ENCODE measurements at places on chromosomes 12 and 14.
A peak's percentile ranks its signal among the peaks of the same experiment; 100 is the strongest.

DNA sequence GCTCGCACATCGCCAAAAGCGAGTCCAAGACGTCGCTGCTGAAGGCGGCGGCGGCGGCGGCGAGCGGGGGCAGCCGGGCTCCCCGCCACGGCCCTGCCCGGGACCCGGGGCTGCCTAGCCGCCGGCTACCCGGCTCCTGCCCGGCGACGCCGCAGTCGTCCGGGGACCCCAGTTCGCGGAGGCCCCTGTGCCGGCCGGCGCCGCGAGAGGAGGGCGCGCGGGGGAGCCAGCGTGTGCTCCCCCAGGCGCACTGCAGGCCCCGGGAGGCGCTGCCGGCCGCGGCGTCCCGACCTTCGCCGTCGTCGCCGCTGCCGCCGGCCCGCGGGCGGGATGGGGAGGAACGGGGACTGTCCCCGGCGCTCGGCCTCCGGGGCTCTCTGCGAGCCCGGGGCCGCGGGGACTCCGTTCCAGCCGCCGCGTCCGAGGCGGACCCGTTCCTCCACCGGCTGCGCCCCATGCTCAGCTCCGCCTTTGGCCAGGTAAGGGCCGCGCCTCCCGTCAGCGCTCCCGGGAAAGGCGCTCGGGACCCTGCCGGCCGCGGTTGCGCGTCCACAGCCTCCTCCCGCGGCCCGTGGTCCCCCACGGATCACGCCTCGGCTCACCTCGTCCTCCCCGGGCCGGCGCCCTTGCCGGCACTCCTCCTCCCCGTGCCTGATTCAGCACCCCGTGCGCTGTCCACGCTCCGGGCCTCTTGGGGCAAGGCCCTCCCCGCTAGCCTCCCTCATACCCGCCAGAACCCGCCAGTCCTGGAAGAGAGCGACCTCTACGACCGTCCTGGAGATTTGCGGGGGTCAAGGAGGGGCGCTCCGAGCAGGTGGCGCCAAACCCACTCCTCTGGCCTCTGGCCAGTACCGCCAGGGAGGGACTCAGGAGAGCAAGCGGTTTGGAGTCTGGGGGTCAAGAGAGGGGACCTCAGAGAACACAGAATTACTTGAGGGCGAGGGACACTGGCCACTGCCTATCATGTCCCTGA lies 721 bp downstream of the CABP1 start:
- DNase-seq = peak; percentile 13

DNA sequence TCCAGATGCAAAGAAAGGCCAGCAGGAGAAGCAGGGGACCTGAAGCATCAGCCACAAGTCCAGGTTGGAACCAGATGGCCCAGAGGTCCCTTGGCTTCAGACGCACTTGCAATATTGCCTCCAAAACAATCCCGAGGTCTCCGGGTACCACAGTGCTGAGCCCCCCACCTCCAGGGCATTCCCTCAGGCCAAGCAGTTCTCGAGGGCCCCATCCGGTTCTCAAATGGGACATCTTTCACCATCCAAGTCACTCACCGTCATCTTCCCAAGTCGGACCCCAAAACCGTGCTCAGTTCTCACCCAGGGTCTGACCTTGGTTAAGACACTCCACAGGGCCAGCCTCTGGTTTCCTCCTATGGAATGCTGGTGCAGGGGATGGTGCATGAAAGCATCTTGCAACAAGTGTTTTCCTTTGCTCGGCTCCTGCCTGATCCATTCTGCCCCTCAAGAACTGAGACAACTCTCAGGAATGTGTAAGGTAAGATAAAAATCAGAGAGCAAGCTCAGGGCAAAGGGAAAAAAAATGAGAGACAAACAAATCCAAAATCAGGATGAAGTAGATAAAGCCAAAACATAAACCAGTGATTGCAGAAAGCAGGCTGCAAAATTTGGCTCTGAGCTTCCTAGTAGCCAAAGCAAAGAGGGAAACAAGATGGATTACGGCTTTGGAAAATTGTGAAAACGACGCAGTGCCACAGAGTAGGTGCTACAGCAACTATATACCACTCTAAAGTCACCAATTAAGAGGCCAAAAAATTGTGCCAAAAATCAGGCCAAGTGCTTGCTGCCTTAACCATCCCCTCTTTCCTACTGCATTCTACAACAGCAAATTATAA lies 8.0 kb downstream of the NCOR2 start:
- no peak for DNase-seq

DNA sequence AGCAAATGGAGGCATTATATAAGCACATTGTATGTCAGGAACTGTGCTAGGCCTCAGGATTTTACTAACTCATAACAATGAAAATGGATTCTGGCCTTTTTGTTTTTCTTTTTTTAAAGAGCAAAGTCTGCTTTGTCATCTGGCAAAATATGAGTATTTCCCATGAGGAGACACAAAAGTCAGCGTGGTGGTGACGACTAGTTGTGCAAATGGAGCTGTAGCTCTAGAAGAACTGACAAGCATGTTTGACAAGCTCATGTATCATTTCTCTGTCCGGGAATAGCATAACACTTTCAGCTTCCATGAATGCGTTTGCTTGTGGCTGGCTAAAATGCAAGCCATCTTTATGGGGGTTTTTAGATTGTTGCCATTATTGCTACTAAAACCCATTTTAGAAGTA lies 127.8 kb downstream of the HELB start:
- DNase-seq = no peak

DNA sequence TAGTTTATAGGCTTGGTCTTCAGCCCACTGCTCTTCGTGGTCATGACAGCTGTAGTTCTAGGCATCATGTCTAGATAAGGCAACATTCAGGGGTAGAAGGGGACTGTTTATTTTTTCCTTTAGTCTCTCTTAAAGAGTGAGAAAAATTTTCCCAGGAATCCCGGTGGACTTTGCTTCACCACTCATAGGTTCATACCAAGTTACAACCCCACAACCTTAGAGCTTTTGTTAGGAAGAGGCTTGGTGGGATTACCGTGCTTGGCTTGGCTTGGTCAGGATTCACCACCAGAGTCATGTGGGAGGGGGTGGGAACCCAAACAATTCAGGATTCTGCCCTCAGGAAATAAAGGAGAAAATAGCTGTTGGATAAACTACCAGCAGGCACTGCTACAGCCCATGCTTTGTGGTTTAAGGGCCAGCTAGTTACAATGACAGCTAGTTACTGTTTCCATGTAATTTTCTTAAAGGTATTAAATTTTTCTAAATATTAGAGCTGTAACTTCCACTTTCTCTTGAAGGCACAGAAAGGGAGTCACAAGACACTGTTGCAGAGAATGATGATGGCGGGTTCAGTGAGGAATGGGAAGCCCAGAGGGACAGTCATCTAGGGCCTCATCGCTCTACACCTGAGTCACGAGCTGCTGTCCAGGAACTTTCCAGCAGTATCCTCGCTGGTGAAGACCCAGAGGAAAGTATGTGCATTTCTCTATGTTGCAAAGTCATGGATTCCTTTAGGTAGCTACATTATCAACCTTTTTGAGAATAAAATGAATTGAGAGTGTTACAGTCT lies 25.9 kb upstream of the PAPLN start:
- no peak for DNase-seq

DNA sequence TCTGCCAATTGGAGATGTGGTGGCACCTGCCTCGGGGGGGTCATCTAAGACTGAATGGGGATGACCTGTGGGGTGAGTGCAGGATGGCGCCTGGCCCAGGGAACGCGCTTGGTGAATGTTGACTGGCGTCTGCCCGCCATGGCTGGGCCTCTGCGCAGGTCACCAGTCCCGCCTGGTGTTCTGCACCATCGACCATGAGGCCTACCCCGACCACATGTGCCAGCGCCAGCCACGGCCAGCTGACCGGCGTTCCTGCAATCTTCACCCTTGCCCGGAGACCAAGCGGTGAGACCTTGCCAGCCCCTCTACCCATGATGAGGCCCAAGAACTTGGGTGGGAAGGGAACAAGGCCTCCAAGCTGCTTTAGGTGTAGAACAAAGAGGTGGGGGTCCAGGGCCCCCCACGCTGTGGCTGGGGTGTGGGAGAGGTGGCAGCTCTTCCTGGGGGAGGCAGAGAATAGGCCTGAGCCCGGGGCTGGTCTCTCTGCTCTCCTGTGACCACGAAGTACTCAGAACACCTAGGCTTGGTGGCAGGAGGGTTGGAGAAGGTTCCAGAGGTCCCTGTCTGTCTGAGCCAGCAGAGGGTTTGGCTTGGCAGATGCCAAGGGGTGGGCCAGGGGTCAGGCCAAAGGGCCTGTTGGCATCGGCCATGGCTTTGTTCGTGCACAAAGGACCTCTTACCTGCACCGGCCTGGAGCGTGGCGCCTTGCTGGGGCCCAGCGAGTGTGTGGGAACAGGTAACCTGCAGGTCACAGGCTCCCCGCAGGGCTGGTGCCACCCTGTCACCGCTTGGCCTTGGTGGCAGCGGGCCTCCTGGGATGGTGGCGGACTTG lies 15.4 kb downstream of the PAPLN start:
- no peak for DNase-seq

GRCh38 chr12:113861708-113862312 lies 104.3 kb downstream of the RBM19 start:
- DNase-seq = no peak

DNA sequence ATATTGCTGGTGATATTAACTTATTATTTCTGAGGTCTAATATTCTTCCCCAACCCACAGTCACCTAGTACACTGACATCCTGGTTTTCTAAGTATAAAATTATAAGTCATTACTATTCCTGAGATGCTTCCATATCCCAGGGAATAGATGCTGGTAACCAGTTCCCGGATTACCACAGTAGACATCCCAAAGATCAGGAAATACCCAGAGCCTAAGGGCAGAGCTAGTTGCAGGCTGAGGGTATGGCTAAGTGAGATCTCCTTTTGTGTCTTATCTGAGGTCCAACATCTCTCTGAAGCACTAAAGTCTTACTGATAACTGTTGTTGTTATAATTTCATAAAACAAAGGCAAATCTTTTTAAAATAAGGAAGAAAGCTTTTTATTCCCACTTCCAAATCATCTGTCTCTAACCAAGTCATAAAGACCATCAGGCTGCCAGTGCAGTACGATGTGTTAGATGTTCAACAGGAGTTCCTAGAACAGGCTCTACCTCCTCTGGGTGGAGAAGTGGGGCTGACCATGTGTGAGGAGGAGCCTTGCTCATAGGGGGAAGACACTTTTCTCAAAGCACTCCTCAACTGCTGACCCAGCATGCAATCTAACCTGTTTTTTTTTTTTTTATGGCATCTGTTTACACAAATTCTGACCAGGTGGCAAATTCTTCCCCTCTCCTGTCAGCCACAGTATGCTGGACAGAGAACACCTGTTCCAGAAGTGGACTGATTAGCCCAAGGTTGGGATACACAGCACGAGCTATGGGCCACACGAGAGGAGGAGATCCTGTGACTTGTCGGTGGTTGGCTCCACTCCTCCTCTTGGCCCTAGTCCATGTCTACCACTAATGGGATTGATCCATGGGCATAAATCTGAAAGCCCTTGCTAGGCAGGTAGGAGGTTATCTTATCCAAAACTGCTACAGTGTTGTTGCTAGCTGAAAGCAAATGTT lies 16.1 kb upstream of the GRIP1 start:
- no peak for DNase-seq

DNA sequence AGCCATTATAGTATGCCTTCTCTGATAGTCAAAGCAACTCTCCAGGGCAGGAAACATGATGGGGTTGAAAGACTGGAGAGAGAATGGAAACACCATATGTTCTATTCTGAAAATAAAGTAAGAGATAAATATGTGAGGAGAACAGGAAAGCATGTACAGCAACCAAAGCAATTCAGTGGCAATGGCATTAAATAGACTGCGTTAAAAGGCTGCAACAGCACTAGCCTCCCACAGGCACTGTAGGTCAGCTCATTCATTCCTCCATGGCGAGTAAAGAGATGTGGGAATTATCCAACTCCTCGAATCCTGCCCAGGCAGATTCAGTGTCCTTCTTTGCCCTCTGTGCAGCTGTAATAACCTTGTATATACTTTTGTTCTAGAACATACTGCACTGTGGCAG lies 43.8 kb downstream of the ANO6 start:
- no peak for DNase-seq

DNA sequence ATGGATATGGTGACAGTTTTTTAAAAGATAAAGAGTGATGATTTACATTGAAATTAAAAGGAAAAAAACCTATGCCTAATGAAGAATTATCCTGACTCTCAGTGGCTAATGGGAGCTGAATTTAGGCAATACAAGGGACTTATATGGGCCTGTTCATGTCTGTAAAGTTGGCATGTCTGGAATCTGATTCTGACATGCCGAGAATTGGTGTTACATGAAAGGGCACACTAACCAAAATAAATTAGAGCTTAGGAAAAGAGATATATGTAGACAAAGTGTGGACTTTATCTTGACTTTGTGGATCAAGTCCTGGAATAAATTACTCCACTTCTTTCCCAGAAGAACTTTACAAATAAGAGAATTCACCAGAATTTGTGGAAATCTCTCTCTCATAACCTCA lies 1.1 kb downstream of the TDG start:
- DNase-seq = no peak

- DNase-seq = no peak
Measured at GRCh38 chr12:132719954-132720324, 9.3 kb downstream of the PGAM5 start.

DNA sequence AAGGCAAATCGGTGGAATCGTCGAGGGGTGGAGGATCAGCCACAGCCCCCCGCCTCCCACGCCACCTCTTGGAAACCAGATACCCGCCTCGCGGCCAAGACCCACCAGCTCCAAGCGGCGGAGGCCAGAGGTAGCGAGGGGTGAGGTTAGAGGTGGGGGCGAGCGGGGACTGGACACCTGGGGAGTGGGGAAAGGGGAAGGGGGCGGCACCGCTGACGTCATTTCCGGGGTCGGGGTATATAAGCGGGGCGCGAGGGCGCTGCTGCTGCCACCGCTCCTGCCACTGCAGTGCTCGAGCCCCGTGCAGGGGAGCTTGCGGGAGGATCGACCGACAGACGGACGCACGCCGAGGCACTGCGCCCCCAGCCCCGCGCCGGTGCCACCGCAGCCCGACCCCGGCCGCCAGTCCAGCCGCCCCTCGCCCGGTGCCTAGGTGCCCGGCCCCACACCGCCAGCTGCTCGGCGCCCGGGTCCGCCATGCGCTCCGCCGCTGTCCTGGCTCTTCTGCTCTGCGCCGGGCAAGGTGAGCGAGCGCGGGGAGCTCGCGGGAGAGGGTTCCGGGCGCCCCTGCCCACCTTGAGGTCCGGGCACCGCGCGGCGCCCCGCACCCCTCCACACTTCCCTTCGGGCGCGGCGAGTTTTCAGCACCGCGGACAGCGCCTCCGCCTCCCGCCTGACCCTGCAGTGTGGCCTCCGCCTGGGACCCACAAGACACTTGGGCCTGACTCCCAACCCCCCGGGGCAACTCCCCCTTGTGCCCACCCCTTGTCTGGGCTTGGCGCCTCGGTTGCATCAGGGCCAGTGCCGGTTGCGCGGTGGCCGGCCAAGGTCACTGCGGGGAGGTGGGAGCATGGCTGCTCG lies at the start of gene CHGA:
Gene CHGA, plus strand, starts transcription at position 268 of the 861 bp plus-strand sequence. Its CDS starts 210 bp downstream, at position 478.
- no peak for DNase-seq

- no peak for DNase-seq
Measured at GRCh38 chr12:80553316-80553715, 109.3 kb downstream of the PTPRQ start.
